ENCODE measurements at places on chromosomes 5 and 9.

GRCh38 chr9:100600521-100601079 is 22.7 kb downstream of the CAVIN4 start:
- no peak for DNase-seq

GRCh38 chr5:136538534-136538933 is 173.2 kb upstream of the TRPC7 start:
- DNase-seq, result no peak

GRCh38 chr5:158716668-158717067 is 383.0 kb downstream of the EBF1 start:
- no peak for DNase-seq

- DNase-seq, result peak; percentile 9
Measured at GRCh38 chr9:21415493-21416267, 6.8 kb downstream of the IFNA8 start.

- no peak for DNase-seq
Measured at GRCh38 chr5:170746075-170746960, 37.2 kb upstream of the GABRP start.

GRCh38 chr5:143699121-143699520 is 112.8 kb upstream of the HMHB1 start:
- DNase-seq, result no peak

GRCh38 chr5:52269859-52270258 is 517.9 kb upstream of the ITGA1 start:
- no peak for DNase-seq

GRCh38 chr9:133845440-133845839 is 107.3 kb upstream of the SARDH start:
- DNase-seq, result peak; percentile 5

DNA sequence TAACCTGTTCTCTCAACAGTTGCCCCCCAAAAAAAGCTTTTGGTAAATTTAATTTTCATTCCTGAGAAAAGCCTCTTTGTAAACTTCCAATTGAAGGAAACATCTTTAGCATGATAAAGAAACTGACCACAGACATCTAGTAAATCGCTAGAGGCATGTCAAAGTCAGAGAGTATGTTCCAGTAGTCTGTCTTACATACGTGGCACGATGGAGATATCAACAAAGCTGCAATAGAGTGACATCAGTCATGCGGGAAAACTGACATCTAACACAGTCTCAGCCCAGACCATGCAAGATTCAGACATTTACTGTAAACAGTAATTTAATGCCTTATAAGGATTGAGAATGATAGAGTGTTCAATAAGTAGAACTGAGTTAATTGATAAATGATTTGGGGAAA is 45.1 kb downstream of the GARNL3 start:
- no peak for DNase-seq

GRCh38 chr9:83937861-83938455 is 16.7 kb upstream of the KIF27 start:
- no peak for DNase-seq

DNA sequence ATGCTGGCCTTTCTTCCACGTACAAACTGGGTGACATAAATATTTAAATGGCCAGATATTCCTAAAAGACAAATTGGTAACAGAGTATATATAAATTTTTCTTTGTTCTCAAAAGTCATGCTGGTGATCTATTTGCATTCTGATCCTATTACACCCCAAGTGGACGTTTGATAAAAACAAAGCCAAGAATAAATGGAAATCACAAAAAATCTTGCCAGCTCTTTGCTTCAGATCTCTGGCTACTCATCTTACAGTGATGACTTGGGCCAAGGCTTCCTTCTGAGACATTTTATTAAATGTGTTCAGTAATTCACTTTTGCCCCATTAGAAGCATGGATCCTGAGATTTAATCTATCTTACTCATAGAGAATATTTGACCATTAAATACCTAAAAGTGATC is 444.3 kb upstream of the PIK3R1 start:
- no peak for DNase-seq

DNA sequence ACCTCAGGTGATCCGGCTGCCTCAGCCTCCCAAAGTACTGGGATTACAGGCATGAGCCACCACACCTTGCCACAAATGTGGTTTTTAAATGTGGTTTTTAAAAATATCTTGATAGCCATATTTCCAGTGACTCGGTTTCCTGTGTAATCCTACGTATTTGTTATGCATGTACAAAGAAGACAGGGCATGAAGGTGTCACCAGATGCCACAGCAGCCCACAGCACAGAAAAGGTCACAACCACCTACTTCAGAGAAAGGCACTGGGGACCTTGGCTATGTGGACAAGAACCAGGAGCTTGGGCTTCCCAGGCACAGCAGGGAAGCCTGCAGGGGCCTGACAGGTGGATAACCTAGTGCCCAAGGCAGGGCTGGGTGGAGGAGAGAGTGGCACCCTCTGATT is 38.0 kb downstream of the C9orf50 start:
- no peak for DNase-seq

DNA sequence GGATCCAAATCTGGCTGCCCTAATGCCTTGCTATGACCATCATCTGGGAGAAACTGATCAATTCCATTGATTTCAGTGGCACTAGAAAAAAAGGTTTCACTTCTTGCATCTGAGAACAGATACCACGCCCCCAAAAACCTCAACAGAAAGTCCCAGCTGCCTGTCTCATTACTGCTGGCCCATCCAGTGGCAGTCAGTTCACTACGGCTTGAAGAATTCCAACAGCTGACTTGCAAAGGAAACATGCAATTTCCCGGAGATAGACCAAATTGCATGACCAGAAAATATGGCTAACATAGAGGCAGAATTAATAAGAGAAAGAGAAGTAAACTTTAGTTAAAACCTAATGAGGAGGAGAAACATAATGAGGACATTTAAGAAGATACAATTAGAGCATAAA is 48.6 kb downstream of the UGCG start:
- DNase-seq, result no peak

GRCh38 chr5:173204185-173204979 is 30.6 kb downstream of the NKX2-5 start:
- no peak for DNase-seq

- DNase-seq, result no peak
Measured at GRCh38 chr5:139668064-139668880, 20.1 kb downstream of the CXXC5 start.

GRCh38 chr5:149039506-149039905 is 23.4 kb downstream of the SH3TC2 start:
- no peak for DNase-seq

DNA sequence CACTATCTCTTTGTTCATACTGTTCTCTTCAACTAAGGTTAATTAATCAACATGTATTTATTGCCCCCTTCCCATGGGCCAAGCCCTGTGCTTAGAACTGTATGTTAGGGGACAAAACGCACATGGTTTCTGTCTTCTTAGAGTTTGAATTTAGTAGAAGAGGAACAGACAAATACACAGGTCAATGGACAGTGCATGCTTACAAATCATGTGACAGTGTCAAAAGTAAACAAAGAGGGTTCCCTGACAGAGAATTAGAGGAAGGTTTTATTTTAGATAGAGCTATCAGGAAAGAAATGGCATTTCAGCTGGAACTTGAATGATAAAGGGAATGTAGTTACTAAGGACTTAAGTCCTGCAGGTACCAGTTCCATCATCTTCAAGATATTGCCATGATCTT is 145.2 kb upstream of the CCDC152 start:
- no peak for DNase-seq

DNA sequence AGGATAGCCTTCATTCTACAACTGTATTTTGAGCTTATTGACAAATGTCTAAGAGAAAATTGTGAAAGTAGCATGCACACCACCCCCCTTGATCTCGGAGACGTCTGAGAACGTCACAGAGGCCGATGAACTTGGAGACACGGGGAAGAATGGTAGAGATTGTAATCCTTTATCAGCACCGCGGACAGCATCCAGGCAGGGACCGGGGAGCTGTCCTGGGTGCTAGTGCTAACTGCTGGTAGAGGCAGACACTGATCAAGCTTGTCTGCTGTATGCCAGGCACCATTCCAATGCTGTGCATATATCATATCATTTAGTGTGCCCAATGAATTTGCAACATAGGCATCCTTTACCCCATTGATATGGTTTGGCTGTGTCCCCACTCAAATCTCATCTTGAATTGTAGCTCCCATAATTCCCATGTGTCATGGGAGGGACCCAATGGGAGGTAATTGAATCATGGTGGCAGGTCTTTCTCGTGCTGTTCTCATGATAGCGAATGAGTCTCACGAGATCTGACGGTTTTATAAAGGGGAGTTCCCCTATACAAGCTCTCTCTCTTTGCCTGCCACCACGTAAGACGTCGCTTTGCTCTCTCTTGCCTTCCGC is 98.8 kb downstream of the LHX2 start:
- DNase-seq, result no peak

DNA sequence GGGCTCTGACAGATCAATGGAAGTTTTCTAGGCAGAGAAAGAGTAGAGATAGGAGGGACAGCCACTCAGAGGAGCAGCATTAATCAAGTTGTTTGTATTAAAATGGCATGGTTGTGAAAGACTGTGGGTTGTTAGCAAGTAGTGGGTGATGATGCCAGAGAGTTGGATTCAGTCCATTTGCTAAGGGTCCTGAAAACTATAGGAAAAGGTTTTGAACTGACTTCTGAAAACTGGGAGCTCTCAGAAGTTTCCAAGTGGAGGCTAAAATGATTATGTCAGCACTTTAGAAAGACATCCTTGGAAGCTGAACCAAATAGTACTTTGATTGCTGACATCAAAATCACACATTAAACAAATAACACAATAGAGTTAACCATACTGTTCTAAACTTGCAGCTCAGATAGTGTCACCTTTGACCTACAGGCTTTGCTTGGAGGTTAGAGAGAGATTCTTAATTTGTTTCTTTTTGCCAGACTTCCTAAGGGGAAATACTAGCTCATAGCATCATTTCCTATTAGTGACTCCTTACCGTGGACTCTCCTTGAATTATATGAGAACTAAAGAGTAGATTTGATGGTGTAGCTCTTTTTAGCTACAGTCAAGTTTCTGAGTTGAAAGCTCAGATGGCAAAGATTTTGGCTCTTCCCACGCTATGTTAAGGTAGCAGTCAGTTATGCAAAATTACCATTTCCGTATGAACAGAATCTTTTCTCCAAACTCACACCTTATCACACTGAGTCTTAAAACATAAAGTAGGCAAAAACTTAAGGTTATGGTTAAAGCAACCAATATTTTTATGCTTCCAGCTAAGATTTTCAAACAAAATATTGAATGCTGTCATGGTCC is 277.1 kb downstream of the NR3C1 start:
- no peak for DNase-seq

- DNase-seq, result no peak
Measured at GRCh38 chr5:16497546-16497945, 31.9 kb upstream of the ZNF622 start.

DNA sequence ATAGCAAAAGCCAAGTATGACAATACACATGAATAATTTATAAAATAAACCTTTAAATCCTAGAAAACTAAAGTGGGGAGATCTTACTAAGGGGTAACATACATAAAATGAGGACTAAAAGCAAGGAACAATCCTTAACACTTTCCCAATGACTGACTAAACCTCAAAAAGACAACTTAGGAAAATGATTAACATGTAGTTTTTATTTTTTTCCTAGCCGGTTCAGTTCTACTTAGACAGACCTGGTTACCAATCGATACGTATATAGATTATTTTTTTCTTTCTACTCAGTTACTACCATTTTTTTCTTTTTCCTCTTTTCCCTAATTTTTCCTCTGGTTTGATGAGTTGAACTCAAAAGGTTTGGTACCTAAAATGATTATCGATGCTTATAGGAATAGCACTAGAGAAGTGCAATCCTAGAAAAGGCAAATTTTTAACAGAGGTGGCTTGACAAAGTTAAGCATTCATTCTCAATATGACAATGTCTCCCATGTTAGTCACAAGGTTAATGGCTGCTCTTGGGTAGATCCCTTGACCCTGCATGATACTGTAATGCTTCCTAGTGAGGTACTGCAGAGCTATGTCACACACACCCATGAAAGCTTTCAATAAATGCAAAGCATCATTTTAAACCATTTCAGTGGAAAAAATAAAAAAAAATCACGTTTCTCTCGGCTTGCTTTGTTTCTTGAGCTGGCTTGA is 41.5 kb downstream of the FBXO4 start:
- no peak for DNase-seq

GRCh38 chr5:80149161-80149609 is 106.7 kb downstream of the SERINC5 start:
- DNase-seq, result no peak

DNA sequence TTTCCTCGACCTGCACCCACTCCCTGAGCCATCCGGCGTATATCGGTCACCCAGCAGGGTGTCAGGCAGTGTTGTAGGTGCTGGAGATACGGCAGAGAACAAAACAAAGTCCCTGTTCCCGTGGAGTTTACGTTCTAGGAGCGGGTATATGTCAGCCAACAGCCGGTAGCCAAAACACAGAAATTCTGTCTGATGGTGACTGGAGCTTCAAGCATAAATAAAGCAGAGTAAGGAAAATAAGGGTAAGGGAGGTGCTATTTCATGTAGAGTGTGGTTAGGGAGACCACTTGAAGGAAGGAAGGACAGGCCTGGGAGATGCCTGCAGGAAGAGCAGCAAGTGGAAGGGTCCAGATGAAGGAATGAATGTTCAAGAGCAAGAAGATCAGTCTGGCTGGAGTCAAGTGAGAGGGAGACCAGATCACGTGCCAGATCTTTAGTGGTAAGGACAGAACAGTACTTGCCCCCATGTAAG is 783 bp upstream of the ZFR start:
- DNase-seq, result no peak

GRCh38 chr5:88190106-88190834 is 78.4 kb downstream of the TMEM161B start:
- DNase-seq, result no peak

DNA sequence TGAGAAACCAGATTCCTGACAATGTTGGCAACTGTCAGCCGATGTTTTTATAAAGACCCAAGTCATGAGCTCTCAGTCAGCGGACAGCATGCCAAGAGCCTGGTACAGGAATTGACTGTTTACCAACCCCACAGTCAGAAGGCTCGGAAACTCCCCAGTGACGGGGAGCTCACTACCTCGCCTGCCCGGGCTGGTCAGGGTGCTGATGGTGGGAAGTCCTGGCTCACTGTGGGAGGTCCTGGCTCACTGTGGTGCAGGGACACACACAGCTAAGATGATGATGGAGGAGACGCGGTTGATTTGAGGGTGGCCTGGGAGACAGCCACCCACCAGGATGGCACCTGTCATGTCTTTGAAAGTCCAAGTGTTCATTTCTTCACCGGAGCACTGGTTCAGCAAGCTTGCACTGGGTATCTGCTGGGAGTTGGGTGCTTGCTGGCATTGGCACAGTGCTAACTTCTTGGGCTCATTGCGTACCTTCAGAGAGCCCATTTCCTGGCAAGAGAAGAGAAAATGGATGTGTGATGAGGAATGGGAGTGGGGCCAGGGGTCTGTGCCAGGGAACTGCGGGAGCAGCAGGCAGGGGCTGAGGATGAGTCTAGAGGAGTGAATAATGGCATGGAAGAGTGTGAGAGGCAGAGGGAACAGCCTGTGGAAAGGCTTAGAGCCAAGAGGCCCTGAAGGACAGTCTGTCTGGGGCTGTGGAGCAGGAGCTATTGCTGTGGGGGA is 15.3 kb downstream of the ASS1 start:
- DNase-seq, result no peak

GRCh38 chr5:177399997-177400868 is at the start of gene PFN3:
PFN3 (minus strand) TSS chr5:177400661; CDS start chr5:177400576, 85 bp downstream.
- DNase-seq, result no peak

- no peak for DNase-seq
Measured at GRCh38 chr9:100670719-100671118, 92.8 kb downstream of the CAVIN4 start.

GRCh38 chr9:126907058-126907457 is 7.5 kb upstream of the RALGPS1 start:
- DNase-seq, result no peak

- DNase-seq, result no peak
Measured at GRCh38 chr5:129601576-129601975, 141.5 kb downstream of the ADAMTS19 start.

- no peak for DNase-seq
Measured at GRCh38 chr9:100720922-100721321, 143.0 kb downstream of the CAVIN4 start.
